ENCODE measurements at places on chromosomes 3 and 15.

GRCh38 chr3:51937611-51938450, 3.9 kb downstream of the RRP9 start:
- no peak for DNase-seq

DNA sequence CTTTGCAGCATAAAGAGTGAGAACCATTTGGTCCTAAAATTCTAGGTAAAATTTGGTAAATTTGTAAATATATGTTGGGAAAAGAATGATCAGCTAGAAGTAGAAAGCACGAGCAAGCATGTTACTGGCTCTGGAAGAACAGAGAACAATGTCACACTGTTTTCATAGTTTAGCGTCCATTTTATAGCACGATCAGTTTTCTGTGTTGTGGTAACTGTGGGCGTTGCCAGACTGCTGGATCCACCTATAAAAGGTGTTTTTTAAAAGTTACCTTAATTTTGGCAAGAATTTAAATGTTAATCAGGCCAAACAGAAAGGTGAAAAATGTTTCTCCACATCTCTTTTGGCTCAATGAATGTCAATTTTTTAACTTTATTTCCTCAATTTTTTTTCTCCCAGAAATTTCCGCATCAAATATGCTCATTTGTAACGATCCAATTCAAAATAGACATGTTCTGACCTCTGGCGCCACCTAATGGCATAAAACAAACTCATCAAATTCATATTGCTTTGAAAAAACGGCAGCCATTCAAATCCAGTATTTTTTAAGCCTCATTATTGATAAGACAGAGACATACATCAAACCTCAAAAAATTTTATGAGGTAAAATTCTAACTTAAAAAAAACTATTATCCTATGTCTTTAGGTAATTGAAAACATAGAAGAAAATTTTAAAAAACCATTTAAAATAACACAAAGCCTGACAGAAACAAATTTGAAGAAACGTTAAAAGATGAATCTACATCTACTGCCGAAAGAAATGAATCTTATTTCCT, 5.5 kb upstream of the GP5 start:
- DNase-seq = no peak

- no peak for DNase-seq
Observed at GRCh38 chr15:58425185-58425584, 6.6 kb upstream of the LIPC start.

GRCh38 chr3:23607184-23607847, 198.4 kb upstream of the UBE2E1 start:
- no peak for DNase-seq

- DNase-seq = no peak
Observed at GRCh38 chr15:48798319-48798718, 12.6 kb downstream of the CEP152 start.

GRCh38 chr15:50907601-50908208, 778 bp upstream of the AP4E1 start:
- peak; percentile 33 for DNase-seq

DNA sequence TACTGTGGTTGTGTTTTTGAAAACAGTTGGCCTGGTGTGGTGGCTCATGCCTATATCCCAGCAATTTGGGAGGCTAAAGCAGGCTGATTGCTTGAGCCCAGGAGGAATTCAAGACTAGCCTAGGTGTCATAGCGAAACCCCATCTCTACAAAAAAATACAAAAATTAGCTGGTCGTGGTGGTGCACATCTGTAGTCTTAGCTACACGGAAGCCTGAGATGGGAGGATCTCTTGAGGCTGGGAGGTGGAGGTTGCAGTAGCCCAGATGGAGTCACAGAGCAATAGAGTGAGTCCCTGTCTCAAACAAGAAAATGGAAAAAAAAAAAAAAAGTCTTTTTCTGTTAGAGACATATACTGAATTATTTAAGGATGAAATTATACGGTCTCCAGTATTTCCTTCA, 14.7 kb upstream of the LRRFIP2 start:
- DNase-seq = no peak

GRCh38 chr3:61538486-61538885, 22.9 kb upstream of the PTPRG start:
- no peak for DNase-seq

DNA sequence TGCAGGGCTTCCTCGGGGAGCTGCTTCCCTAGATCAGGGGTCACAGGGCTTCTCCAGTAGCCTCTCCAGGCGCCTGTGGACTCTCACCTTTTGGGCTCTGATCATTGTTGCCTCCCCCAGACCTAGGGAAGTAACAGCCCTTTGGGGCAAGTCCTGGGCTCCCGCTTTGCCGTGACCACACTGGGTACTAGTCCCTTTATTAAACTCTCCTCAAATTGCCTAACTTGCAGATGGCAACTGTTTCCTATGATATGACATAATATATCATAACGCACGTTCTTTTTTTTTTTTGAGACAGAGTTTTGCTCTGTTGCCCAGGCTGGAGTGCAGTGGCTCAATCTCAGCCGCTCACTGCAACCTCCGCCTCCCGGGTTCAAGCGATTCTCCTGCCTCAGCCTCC, 17.9 kb upstream of the NRROS start:
- DNase-seq = no peak

DNA sequence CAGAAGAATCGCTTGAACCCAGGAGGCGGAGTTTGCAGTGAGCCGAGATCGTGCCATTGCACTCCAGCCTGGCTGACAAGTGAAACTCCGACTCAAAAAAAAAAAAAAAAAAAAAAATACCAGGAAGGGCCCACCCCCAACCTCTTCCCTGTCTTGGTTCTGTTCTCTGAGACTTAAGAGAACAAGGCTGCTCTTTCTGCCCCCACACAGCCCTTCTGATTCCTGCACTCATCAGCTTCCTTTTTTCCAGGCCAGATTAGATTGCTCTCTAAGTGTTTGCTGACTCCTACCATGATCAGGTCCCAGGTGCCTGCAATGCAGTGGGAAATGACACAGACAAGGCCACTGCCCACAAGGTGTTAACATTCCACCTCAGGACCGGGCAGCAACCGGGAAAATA, 13.0 kb downstream of the TMEM44 start:
- no peak for DNase-seq

DNA sequence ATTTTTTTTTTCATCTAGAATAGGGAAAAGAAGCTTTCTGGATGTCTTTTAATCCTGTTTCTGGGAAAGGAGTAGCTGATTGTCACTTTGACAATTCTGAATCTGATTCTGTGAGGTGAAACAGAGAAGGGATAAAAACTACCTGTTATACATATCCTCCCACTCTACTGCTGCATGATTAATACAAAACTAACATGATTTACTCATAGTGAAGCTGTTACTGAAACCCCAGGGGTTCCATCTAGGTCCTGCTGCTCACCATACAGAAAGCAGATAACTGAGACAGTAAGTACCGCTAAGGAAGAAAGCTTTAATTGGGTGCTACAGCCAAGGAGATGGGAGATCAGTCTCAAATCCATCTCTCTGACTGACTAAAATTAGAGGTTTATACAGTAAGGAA, 610.9 kb upstream of the ALCAM start:
- no peak for DNase-seq

DNA sequence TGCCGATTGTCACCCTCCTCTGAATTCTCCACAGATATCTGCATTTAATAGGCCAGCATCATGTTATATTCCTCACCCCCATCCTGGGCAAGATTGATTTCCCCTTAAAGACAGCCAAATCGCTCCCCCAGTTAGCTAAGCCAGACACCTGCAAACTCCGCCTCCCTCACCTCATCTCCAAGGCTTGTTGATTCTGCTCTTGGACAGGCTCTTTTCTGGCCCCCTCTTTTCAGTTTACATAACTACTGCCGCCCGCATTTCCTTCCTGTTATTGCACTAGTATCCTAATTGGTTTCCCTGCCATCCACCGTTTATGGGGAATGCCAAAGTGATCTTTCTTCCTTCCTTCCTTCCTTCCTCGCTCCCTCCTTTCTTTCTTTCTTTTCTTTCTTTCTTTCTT, 214.7 kb upstream of the MRPL3 start:
- DNase-seq = no peak

DNA sequence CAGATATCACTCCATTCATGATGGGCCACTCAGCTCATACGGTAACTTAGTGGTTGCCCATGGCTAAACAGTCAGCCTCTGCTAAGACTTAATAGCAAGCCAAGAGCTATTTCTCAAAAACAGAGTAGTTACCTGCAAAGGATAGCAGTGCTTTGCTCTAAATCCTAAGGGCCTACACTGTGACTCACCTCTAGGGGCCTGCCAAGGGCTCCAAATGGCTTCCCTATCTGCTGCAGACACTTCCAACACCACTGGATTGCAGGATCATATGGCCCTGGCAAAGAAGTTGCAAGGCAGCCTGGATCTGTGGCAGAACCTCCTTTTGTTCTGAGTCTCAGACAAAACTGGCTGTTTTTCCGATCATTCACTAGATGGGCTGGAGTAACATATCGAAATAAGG, 17.8 kb downstream of the CGGBP1 start:
- no peak for DNase-seq

GRCh38 chr15:80283531-80283930, 31.5 kb upstream of the CTXND1 start:
- DNase-seq = no peak

DNA sequence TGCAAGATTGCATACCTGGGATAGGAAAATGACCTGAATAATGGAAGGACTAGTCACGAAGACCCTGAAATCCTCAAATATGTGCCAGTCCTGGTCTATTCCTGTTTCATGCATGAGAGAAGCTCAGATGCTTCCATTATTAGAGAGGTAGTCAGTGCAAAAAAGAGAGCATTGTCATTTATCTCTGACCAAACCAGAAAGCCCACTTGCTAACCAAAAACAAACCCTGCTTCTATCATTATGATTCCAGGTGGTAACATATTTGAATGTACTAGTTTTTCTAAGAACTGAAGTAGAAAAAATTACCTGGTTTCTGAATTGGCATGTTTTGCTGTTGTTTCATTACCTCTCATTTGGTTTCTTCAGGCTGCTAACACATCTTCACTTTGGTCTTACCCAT, 160.8 kb upstream of the MANF start:
- no peak for DNase-seq

DNA sequence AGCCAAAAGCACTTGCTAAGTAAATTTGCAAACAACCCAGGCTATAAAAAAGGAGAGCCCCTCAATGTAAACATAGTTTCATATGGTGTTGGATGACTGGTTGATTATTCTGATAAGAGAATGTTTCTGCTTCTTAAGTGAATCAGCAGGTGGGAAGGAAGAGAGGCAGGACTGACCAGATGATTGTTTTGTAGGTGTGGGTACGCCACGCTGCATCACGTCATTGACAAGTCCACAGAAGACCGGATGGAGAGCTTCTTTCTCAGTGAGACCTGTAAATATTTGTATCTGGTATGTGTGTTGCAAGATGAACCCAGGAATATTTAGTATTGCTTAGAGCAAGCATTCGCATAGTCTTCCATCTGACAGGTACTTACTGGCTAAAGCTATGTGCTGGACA, 23.4 kb downstream of the EDEM1 start:
- no peak for DNase-seq

DNA sequence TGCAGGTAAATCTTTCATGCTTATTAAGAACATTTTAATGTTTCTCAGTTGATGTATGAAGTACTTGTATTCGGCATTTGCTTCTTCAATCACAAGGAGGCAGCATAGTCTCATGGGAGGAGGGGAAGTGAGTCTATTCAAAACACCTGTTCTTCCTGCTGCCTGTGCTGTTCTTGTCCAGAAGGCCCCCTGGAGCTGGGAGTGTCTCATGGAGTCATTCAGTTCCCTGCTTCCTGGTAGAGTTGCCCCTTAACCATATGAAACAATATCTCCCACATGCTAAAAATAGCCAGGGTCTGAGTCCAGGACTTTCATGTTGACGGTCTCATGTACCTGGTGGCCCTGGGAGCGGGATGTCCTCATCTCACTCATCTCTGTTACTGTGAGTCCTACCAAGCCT, 15.5 kb upstream of the PPP1R2 start:
- no peak for DNase-seq

DNA sequence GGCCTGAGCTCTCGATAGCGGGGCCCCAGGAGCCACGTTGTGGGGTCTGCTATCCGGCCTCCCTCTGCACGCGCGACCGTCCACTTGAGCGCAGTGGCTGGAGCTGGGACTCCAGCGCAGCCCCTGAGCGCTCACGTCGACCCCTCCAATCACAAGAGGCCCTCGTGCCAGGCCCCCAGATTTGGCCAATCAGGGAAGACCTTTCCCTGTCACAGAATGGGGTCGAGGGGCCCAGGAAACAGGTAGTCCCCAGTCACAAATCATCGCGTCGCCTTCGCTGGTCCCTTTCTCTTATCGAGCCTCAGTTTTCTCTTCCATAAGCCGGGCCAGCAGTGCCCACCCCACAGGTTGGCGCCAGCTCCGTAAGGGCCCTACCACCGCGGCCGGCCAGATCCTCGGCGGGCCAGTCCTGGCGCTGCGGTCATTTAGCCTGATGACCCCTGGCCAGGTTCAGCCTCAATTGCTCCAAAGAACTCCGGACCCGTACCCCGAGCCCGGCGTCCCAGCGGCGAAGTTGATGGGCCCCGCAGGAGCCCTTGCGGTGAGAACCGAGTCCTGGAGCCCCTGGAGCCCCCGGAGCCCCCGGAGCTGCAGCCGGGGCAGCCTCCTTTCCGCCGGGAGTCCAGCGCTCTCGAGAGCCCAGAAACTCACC, 435 bp downstream of the ALDH1L1 start:
- no peak for DNase-seq

DNA sequence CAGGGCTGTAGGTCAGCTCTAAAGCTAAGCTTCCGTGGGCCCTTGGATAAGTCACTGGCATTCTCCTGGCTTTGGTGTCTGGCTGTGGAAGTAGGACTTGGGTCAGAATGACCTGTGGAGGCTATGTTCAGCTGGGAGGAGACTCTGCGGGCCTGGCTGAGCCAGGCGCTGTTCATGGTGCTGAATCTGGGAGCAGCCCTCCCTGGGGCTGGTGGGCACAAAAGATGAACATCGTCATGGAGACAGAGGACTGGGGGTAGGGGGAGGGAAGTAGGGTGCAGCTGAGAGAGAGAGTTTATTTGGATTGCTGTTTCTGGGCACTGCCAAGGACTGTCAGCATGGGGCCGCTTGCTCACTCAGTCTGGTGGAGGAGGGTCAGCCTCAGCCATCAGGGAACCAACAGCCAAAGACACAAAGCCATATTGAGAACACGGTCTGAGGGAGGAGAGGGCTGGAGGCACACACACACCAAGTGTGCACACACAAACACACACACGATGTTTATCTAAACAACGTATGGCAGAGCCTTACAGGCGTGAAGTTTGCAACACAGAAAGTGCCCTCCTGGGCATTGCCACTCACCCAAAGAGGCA, 120.7 kb upstream of the LINGO1 start:
- peak; percentile 52 for DNase-seq

DNA sequence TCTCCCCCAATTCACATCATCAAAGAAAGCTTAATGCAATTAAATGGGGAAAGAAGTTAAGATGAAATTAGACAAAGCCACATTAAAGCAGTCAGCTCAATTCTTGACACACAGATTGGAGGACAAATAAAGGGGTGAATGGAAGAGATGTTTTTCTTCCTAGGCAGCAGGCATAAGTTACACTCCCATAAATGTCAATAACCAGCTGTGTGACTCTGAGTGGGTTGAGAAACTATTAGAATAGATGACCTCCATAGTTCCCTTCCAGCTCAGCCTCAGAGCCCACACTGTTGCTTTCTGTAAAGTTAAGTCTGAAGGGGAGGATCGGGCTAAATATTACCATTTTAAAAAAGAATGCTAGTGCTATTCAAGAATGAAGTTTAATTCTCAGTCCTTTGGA, 71.0 kb downstream of the THBS1 start:
- no peak for DNase-seq
